ENCODE measurements at places on chromosomes 11 and 22.

DNA sequence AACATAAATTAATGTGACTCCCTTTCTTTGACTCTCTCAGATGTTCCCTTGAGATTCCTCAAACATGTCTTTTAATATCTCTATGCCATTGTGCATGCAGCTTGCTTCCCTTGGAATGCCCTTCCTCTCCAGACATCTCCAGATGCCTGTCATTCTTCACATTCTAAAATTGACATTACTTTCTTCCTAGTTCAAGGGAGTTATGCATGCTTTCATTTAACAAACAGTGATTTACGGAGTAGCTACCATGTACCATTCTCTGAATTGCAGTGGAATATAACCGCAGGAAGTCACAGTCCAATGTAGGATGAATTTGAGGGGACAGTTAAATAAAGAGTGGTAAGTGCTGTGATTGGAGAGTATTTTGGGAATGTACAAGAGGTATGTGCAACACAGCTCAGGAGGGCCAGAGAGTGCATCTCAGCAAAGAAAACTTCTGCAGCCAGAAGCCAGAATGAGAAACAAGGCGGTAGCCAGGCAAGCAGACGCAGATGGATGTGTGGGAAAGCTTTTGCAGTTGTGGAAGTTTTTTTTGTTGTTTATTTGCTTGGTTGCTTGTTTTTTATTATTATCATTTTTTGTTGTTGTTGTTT lies 18.7 kb downstream of the MMP10 start:
- no peak for DNase-seq

- no peak for DNase-seq
Measured at GRCh38 chr11:31808721-31809540, 2.2 kb downstream of the PAX6 start.

GRCh38 chr11:70368961-70369360 lies 29.4 kb upstream of the CTTN start:
- no peak for DNase-seq

- no peak for DNase-seq
Measured at GRCh38 chr11:120682866-120683265, 171.3 kb downstream of the GRIK4 start.

GRCh38 chr11:83219095-83219494 lies 25.6 kb downstream of the ANKRD42 start:
- DNase-seq: no peak
